EH (cell line): ENCODE measurements at places on chromosomes 13 and 19.

GRCh38 chr19:39557811-39558623, 18.1 kb upstream of the EID2 start:
- peak; percentile 32 for DNase-seq

DNA sequence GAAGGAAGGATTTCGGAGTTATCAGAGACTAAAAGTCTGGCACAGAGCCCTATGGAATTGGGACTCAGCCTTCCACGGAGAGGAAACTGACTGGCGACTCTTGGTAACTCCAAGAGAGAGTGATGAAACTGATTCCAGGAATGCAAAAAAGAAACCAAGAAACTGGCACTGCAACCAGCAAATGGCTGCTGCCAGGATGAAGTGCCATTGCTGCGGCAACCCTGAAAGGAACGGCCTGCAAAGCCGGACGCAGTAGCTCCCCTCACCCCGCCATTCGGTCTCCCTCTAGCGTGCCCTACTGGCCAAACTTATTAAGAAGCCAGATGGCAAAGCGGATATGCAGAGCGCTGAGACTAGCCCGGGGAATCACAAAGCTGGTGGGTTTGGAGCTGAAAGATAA, 236.0 kb downstream of the PCDH9 start:
- peak; percentile 42 for DNase-seq

- no peak for DNase-seq
Measured at GRCh38 chr13:110627351-110627750, 12.0 kb downstream of the NAXD start.

DNA sequence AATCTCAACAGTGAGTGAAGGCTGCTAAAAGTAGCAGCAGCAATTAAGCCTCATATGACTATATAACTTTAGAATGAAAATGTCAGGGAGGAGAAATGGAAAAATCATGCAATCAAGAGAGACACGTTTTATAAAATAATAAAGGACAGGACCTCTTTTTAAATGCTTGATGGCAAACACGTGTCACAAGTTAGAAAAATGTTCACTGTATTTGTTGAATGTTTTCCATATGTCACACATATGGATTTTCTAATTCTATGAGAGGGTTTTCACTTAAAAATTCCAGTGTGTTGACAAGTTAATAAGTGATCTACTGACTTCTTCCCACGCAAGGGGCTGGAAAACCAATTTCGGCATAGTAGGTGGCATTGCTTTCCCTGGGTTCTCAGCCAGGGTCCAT, 27.7 kb upstream of the KCTD12 start:
- DNase-seq = no peak

DNA sequence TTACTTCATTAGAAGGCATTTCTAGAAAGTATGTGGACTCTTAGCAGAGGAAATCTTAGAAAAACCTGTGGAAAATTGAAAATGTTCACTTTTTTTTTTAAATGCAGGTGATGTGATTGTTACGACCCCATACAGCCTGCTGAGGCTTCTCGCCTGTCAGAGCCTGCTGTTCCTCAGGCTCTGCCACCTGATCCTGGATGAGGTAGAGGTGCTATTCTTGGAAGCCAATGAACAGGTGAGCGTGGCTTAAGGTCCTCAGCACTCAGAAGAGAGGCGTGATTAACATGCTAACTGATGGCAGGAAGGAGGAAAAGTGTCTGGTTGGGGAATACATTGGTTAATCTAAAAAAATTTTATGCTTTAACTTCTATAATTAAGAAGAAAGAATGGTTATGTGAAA, 71.4 kb downstream of the SLC7A9 start:
- DNase-seq = no peak

GRCh38 chr19:30936276-30936675, 413.0 kb downstream of the TSHZ3 start:
- DNase-seq = no peak

- DNase-seq = no peak
Measured at GRCh38 chr13:106517109-106517847, 18.2 kb downstream of the EFNB2 start.

- DNase-seq = no peak
Measured at GRCh38 chr19:54105796-54106195, 3.1 kb downstream of the NDUFA3 start.

DNA sequence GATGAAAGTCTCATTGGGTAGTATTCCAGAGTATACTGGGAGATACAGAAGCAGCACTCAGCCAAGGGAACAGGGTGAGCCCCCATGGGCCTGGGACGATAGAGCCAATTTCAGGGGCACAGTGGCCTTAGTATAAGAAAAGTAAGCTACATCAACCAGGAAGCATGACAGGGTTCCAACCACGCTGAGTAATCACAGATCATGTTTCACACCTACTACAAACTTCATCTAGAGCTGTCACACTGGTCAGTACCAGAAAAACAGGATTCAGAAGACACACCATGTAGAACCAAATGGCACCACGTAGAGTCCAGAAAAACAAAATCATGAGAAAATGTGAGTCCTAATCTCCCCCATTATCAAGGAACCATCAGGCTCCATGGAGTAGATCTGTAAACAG, 1292.4 kb upstream of the MIR17HG start:
- DNase-seq = no peak

DNA sequence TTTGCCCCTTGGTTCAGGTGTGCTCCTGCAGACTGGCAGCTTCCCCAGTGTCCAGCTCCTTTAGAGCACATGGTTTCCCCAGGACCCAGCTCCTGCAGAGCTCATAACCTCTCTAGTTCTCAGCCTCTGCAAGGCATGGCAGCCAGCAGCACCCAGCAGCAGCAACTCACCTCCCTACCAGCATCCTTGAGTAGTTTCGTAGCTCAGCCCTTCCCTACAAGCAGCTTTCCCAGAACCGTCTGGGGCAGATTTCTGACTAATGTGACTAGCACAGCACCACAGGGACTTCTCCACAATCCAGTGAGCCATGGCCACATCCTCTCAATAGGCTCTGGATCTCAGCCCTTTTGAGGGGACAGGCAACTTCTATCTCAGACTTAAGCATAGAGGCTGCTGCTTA, 14.1 kb upstream of the METTL21C start:
- no peak for DNase-seq

DNA sequence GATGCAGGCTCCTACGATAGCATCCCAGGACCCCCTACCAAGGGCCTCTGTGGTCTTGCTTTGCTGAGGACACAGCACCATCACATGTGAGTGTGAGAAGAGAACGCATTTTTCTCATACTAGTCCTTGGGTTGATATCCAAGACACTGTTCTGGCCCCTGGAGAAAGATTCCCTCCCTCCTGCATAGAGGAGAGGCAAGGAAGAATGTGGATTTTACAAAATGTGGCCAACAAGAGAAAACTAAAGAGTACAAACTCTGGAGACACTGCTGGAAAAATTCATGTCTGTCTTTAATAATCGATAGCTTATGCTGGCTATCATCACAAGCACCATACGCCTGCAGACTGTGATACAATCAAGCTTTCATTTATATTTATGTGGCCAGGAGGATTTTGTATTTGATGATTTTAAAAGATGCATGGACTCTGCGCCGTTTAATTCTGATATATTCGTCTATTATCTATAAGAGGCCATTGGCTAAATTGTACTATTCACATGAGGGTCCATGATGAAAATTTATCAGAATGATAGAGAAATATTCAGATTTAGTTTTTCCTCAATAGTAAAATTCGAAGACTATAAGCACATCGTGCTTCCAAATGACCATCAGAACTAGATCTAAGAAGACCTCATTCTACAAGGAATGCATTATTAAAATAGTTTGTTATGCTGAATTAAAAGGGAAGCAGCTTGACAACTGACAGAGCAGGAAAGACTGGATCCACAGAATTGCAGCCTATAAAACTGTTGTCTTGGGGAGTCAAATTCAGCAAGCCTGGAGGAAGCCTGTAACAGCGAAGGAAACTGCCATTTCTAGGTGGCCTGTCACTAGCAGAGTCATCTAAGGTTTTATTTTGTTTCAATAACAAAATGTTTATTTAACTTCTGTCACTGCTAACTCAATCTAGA, 578.7 kb downstream of the DIAPH3 start:
- no peak for DNase-seq

DNA sequence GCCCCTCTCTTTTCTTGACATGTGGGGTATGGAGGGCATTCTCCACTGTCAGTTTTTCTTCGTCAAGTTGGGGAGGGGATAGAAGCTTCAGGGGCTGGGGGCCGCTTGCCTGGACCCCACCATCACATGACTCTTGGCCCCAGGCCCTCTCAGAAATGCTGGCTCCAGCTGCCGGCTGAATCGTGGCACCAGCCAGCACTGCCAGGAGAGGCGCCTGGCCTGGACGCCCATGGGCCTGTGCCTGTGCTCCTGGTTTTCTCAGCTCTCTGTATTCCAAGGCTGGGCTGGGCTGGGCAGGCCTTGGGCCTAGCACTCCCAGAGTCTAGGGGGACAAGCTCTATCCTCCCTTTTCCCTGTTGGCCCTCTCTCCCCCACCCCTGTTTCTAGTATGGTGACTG, 38.6 kb downstream of the LYL1 start:
- no peak for DNase-seq

- no peak for DNase-seq
Measured at GRCh38 chr13:61170856-61171255, 244.8 kb downstream of the PCDH20 start.

DNA sequence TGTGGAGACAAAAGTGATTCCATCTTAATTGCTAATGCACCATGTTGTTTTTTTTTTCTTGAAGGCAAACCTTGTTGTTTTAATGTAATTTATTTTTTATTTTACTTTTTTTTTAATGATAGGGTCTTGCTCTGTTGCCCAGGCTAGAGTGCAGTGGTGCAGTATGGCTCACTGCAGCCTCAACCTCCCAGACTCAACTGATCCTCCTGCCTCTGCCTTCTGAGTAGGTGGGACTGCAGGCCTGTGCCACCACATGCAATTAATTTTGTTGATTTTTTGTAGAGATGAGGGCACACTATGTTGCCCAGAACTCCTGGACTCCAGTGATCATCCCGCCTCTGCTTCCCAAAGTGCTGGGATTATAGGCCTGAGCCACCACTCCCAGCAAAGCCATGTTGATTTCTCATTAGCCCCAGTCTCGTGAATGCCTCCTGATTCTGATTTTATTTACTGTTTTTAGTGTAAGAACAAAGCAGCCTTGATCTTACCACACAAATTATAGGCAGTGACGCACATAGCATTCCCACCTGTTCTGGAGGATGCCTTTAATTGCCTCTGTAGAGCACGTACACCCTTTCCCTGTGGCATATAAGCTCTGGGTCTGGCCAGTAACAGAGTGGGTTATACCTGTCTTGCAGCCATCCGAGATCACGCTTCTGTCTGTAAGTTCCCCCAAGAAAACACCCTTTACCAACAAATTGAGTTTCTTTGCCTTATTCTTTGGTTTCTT, 150.4 kb downstream of the GGACT start:
- DNase-seq = no peak

DNA sequence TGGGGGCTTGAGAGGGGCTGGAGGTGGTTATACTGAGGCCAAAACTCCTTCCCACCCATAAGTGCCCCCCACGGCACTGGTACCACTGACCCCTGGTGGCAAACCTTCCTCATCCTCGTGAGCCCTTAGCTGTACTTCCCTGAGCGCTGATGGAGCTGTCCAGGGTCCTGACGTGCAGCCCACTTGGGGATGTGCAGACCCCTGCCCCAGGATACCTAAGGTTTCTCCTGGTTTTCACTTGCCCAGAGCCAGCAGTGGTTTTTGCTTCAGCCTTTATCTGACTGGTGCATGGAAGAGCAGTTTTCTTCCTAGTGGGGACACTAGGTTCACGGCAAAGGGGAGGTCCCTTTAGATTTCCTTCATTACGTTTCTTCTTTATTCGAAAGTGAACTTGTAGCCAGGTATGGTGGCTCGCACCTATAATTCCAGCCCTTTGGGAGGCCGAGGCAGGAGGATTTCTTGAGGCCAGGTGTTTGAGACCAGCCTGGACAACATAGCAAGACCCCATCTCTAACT, 28.7 kb upstream of the KCTD15 start:
- peak; percentile 50 for DNase-seq

- no peak for DNase-seq
Measured at GRCh38 chr19:54612428-54612827, 17.9 kb upstream of the LILRB1 start.

DNA sequence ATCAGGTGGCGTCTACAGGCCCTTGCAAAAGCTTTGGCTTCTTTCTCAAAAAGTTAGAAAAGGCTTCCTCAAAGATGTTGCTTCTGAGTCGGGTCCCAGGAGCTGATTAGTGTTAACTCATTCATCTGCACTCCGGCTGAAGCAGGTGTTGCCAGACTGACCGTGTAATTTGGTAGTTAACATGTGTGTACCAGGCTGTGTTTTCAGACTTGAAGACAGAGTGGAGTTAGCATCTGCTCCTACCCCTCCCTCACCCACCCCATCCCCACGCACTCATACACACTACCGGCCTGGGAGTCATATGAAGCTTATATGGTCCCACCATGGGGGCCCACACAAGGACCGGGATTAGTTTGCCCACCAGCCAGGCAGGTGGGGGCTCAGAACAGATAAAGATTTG, 111.5 kb downstream of the DNAJC15 start:
- DNase-seq = no peak

DNA sequence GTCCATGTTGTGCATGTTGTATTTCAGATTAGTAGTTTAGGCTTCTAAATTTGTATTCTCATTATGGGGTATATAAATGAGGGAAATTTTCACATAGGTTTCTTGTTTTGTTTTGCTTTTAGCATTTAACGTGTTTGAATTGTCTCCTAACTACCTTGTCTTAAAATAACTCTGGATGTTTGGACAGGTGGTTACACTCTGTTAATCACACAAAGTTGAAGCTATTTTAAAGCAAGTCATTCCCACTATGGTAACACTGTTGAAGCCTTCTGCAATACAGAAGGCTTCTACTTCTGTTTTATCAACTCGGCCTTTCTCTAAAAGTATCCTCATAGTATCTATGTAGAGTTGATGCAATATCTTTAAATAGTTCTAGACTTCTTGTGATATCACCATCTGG, 245.3 kb upstream of the HTR2A start:
- DNase-seq = no peak

DNA sequence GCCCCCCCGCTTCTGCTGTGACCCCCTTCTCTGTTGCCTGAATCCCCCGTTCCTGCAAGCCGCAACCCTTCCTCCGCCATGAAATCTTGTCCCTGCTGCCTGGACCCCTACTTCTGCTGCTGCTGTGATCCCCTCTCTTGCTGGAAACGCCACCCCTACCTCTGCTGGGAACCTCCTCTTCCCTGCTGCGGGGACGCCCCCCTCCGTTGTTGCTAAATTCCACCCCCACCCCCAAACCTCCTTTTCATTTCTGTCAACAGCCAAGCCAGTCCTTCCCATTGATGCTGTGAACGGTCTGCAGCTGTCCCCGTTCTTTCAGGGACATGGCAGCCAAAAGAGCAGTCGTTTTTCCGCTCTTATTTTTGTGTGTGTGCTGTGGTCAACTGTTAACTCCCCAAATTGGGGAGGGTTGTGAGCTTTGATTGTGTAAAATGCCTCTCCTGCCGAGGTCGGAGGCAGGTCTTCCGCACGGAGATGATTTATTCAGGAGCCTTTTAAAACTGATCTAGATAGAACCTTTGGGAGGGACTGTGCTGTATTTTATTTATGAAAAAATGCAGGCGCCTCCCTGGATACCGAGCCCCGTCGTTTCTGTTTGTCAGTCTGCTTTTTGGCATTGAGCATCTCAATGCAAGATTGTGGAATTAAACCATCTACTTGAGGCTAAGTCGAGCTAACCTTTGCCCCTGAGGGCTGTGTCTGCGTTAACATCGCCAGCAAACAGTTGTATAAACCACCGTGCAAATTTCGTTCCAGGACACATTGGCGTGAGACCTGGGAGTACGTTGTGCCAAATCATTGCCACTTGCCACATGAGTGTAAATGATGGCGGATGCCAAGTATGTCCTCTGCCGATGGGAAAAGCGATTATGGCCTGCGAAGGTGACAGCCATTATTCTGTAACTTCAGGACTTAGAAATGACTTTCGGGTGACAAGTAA, 27.9 kb upstream of the NDUFS7 start:
- DNase-seq = peak; percentile 24
